ENCODE measurements at places on chromosomes 7 and 10. TPM values are rescaled to one million over a fixed set of nuclear protein-coding genes. Genes with fewer than 3 reads are reported as not detected.

- no peak overlapping the region for H3K4me3 ChIP-seq
- DNase-seq = no peak
- H3K27ac ChIP-seq = no peak overlapping the region
- peaks cover 6% of the 10 kb centered on the region for H3K27me3 ChIP-seq
- H3K36me3 ChIP-seq = peaks cover 2% of the 10 kb centered on the region
- no peaks in the 10 kb centered on the region for H3K4me1 ChIP-seq
These were observed 180.3 kb upstream of the GRB10 start for GRCh38 chr7:50962962-50963374.

Gene COMTD1
- total RNA-seq = 13.7 TPM

- H3K36me3 ChIP-seq = no peaks in the 10 kb centered on the region
- peaks cover 27% of the 10 kb centered on the region for H3K27me3 ChIP-seq
- no peak for DNase-seq
- peaks cover 1% of the 10 kb centered on the region for H3K4me1 ChIP-seq
These were observed 32.5 kb upstream of the ZNF32 start for GRCh38 chr10:43681220-43681619.

- peaks cover 38% of the 10 kb centered on the region for H3K36me3 ChIP-seq
- H3K27ac ChIP-seq = no peak overlapping the region
- H3K27me3 ChIP-seq = no peaks in the 10 kb centered on the region
- DNase-seq = no peak
- H3K4me3 ChIP-seq = no peak overlapping the region
These were observed 15.1 kb upstream of the ZNF212 start for GRCh38 chr7:149224352-149224751.

- H3K4me1 ChIP-seq = no peaks in the 10 kb centered on the region
- peaks cover 25% of the 10 kb centered on the region for H3K27me3 ChIP-seq
- H3K4me3 ChIP-seq = no peak overlapping the region
- H3K27ac ChIP-seq = no peak overlapping the region
- no peak for DNase-seq
These were observed 262.2 kb downstream of the AUTS2 start for GRCh38 chr7:69860486-69860885.

DNA sequence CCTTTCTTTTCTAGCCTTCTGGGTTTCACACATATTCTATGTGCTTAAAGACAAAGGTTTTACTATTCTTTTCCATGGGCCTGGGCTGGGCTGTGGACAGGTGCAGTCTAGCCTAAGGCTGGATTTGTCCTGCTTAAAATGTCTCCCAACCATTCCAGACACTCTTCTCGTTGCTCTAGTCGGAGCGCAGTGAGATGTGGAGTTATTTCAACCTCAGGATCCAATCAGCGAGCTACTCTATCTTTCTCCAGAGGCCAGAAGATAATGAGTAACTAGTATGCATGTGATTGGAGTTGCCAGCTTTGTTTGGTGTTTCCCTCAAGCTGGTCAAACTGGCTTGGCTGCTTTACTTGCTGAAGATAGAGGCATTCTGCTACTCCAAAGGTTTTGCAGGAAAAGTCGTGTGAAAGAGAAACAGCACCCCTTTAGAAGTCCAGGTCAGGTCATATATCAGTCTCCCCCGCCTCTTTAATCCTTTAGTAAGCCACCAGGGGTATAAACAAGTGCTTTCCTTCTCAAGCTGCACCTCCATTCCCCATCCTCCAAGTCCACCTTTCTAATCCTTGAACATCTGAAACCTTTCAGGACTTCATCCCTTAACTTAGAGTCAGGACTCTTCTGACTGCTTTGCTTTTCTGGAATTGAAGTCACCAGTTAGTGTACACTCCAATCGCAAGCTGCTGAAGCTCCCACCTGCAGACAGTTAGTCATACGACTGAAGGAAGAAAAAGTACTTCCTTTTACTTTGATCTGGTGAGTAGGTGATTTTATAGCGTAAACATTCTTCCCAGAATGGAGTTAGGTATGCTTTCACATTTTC, 78.8 kb downstream of the DNMBP start:
- peaks cover 6% of the 10 kb centered on the region for H3K36me3 ChIP-seq
- peak overlapping the region; percentile 75 for H3K27ac ChIP-seq
- DNase-seq = no peak
- no peaks in the 10 kb centered on the region for H3K27me3 ChIP-seq

- no peak overlapping the region for H3K27ac ChIP-seq
- no peaks in the 10 kb centered on the region for H3K36me3 ChIP-seq
- no peaks in the 10 kb centered on the region for H3K4me1 ChIP-seq
These were observed 174.2 kb upstream of the STEAP4 start for GRCh38 chr7:88480896-88481295.

Gene ACBD5
- total RNA-seq = 22.9 TPM

Gene KAT6B
- total RNA-seq = 69.6 TPM

DNA sequence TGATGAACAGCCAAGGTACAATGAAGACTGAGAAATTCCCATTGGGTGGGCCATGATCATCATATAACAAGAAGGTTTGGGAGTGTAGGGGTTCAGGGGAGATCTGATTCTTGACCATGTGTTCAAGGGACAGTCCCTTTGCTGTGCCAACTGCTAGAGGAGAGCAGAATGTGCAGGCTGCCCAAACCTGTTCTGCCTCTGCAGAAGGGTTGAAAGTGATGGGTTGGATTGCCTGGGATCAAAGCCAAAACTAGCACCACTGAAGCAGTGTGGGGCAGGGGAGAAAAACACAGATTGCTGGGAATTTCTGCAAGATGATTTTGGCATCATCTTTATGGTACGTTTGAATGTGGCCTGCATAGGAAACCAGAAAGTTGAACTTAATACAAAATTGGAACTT, 303.9 kb downstream of the OTUD1 start:
- no peaks in the 10 kb centered on the region for H3K36me3 ChIP-seq
- DNase-seq = no peak
- no peak overlapping the region for H3K27ac ChIP-seq
- no peaks in the 10 kb centered on the region for H3K4me1 ChIP-seq
- no peak overlapping the region for H3K4me3 ChIP-seq

GRCh38 chr10:57202356-57202755, 841.3 kb upstream of the ZWINT start:
- DNase-seq = no peak
- no peak overlapping the region for H3K4me3 ChIP-seq
- H3K36me3 ChIP-seq = no peaks in the 10 kb centered on the region
- H3K4me1 ChIP-seq = no peaks in the 10 kb centered on the region
- H3K27ac ChIP-seq = no peak overlapping the region

- H3K27ac ChIP-seq = no peak overlapping the region
- no peaks in the 10 kb centered on the region for H3K27me3 ChIP-seq
- H3K36me3 ChIP-seq = no peaks in the 10 kb centered on the region
- H3K4me1 ChIP-seq = no peaks in the 10 kb centered on the region
- H3K4me3 ChIP-seq = no peak overlapping the region
- DNase-seq = no peak
These were observed 310.2 kb downstream of the FGFR2 start for GRCh38 chr10:121288011-121288410.

- peaks cover 4% of the 10 kb centered on the region for H3K27me3 ChIP-seq
- H3K27ac ChIP-seq = no peak overlapping the region
- H3K4me3 ChIP-seq = no peak overlapping the region
- DNase-seq = no peak
- H3K4me1 ChIP-seq = no peaks in the 10 kb centered on the region
These were observed 26.4 kb downstream of the PDLIM1 start for GRCh38 chr10:95264227-95265051.

Gene PKD1L1
- 0.78 TPM for total RNA-seq

- H3K36me3 ChIP-seq = no peaks in the 10 kb centered on the region
- H3K27me3 ChIP-seq = peaks cover 16% of the 10 kb centered on the region
- H3K4me1 ChIP-seq = no peaks in the 10 kb centered on the region
- no peak for DNase-seq
- no peak overlapping the region for H3K4me3 ChIP-seq
These were observed 100.9 kb upstream of the SORCS3 start for GRCh38 chr10:104540181-104540580.

DNA sequence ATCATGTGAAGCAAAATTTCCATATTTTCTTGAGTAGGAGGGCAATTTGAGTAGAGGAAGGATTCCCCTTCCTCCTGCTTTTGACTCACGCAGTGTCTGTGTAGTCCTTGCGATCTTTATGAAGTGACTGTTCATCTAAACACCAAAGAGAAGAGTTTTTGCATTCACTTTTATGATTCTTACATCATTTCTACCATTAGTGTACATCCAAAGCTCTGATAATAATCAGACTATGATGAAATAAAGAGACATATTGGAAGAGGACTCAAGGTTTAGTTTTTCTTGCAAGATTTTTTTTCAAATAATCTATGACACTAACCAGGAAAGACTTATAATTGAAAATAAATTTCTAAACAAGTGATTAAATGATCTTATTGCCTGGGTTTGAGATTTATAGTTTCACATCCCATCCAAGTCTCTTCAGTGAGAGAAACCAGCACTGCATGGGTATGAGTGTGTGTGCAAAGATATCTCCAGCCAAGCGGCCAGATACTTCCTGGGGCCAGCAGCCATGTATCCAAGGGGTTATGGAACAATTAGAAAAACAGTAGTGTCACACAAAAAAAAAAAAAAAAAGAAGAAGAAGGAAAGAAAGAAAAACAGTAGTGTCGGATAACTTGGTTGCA, 2.0 kb upstream of the ACTA2 start:
- no peaks in the 10 kb centered on the region for H3K36me3 ChIP-seq
- H3K27me3 ChIP-seq = no peaks in the 10 kb centered on the region
- no peak overlapping the region for H3K4me3 ChIP-seq
- DNase-seq = no peak
- no peak overlapping the region for H3K27ac ChIP-seq
